Activated CD4-positive, alpha-beta T cell treated with anti-CD3 and anti-CD28 coated beads for 36 hours (primary cell): ENCODE measurements at places on chromosomes 13 and 19.

GRCh38 chr13:76331943-76332712, 554.1 kb downstream of the KCTD12 start:
- DNase-seq: no peak

GRCh38 chr19:48455908-48456562, 661 bp downstream of the KCNJ14 start:
- no peak for DNase-seq

DNA sequence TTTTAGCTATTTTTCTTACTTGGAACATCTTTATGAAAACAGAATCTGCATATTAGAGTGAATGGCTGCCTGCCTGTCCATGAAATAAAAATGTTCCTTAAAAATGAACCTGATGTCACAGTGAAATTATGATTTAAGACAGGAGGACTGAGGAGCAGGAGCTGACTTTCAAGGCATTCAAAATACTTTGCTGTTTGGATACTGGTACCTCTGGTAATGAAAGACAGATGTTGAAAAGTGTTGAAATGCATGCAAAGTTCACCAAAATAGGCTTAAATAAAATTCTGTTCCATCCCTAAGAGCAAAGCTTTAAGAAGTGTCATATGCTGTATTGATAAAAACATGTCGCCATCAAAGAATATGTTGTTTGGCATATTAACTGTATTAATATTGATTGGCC, 1.7 kb downstream of the ARHGEF7 start:
- no peak for DNase-seq

DNA sequence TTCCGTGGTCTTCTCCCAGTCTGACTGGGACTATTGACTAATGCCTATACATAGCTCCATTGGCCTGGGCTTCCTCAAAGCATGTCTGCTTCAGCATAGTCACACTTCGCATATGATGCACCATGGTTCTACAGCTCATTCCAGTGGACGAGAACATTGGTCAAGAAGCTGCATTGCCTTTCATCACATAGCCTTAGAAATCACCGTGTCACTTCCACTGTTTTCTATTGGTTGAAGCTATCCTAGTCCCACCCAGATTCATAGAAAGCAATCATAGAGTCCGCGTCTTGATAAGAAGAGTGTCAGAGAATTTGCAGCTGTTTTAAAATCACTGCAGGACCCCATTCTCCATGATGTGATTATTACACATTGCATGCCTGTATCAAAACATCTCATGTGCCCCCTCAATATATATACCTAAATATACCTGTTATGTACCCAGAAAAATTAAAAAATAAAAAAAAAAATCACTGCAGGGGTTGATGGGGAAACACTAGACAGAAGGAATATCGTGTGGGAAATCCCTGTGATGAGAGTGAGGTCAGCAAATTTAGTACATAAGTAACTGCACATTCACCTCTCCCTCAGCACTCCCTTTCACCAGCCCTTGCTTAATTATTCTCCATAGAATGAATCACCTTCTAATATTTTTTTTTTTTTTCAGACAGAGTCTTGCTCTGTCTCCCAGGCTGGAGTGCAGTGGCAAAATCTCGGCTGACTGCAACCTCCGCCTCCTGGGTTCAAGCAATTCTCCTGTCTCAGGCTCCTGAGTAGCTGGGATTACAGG, 2.2 kb upstream of the ARHGAP33 start:
- no peak for DNase-seq

- DNase-seq: no peak
Measured at GRCh38 chr19:51628153-51628939, 1.9 kb downstream of the SIGLEC5 start.

DNA sequence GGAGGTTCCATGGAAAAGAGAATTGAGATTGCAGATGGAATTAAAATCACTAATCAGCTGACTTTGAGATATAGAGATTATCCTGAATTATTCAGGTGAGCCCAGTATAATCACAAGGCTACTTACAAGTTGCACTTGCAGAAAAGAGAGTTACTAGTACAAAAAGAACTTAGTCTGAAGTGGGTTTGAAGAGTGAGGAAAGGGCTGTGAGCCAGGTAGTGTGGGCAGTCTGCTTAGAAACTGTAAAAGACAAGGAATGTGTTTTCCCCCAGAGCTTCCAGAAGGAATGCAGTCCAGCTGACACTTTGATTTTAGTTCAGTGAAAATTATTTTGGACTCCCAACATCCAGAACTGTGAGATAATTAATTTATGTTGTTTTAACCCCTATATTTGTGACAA, 285.4 kb upstream of the GPC6 start:
- DNase-seq: no peak

GRCh38 chr19:48498595-48499311, 12.9 kb downstream of the LMTK3 start:
- no peak for DNase-seq

- DNase-seq: no peak
Measured at GRCh38 chr19:48477698-48478338, 8.6 kb downstream of the CYTH2 start.

- DNase-seq: peak; percentile 76
Measured at GRCh38 chr13:50080911-50081678, 65.9 kb downstream of the KCNRG start.

DNA sequence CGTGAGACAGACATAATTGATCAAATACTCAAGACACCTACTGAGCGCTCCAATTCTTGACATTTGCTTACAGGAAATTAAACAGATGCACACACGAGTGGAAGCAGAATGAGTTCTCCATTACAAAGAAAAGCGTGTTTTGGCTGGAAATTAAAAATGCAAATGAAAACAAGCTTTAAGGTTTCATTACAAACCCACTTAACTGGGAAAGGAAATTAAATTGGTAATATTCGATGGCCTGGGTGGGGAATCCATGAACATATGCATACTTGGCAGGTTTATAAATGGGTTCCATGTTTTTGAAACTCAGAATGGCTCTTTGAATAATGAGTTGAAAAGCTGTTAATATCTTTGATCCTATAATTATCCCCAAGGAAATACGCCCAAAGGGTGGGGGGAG, 178.0 kb downstream of the IER2 start:
- DNase-seq: no peak

GRCh38 chr19:57192077-57192420, 749 bp downstream of the ZNF264 start:
- no peak for DNase-seq

DNA sequence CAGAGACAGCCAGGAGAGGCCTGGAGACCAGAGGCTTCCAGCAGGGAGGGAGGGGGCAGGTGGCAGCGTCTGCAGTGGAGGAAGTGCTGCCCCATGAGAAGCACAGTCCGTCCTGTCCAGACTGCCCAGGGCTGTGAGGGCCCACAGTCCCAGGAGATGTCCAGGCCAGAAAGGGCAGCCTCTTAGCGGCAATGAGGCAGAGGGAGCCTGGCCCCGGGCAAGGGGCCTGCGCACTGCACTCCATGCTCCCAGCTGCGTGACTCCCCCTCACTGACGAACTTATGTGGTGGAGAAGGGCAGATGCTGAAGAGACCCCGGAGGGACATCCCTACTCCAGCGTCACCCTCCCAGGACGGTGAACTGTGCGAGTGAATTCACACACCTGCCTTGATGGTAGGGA, 115.3 kb downstream of the SOX1 start:
- no peak for DNase-seq

DNA sequence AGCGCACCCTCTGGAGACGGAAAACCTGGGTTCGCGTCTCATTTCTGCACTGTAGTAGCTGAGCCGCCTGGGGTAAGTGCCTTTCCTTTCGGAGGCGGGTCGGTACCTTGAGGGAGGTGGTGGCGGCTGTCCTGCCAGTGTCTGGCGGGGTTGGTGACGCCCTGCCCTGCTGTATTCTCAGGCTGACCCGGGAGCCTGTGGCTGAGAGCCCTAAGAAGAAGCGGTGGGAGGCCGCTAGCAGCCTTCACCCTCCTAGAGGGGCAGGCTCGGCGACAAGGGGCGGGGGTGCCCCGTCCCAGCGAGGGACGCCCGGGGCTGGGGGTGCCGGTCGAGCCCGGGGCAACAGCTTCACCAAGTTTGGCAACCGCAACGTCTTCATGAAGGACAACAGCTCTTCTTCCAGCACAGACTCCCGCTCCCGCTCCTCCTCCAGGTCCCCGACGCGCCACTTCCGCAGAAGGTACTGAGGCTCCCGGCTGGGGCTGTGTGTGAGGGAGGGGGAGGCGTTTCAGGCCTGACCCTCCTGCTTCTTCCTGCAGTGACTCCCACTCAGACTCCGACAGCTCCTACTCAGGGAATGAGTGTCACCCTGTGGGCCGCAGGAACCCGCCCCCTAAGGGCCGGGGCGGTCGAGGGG, 6.9 kb downstream of the LENG8 start:
- no peak for DNase-seq

DNA sequence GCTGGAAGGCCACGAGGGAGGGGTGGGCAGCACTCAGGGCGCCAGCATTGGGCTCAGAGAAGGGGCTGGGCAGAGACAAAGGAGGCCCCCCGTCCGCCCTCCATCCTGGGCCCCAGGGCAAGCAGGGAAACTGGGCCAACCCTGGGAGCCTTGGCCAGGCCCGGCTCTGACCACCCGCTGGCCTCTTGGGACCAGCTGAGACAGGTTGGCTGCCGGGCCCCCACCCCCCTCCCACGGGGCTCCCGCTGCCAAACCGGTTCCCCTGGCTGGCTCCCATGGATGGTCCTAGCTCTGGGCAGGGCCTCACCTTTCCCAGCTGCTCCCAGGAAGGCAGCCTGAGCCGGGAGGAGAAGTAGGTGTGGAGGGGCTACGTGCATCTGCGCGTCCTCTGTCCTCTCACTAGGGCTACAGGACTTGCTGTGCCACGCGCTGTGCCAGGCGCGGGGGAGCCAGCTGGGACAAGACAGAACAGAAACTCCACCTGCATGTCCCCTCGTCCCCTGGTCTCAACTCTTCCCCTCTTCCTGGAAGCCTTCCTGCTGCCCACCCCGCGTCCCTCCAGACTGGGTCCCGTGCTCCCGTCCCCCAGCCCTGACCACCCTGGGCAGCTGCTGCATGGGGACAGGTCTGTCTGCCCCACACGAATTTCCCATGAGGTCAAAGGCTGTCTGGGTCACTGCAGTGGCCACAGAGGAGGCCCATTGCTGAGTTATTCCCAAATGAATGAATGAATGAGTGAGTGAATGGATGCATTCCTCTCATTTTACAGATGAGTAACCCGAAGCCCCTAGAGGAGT, 29.1 kb upstream of the NCCRP1 start:
- DNase-seq: no peak

DNA sequence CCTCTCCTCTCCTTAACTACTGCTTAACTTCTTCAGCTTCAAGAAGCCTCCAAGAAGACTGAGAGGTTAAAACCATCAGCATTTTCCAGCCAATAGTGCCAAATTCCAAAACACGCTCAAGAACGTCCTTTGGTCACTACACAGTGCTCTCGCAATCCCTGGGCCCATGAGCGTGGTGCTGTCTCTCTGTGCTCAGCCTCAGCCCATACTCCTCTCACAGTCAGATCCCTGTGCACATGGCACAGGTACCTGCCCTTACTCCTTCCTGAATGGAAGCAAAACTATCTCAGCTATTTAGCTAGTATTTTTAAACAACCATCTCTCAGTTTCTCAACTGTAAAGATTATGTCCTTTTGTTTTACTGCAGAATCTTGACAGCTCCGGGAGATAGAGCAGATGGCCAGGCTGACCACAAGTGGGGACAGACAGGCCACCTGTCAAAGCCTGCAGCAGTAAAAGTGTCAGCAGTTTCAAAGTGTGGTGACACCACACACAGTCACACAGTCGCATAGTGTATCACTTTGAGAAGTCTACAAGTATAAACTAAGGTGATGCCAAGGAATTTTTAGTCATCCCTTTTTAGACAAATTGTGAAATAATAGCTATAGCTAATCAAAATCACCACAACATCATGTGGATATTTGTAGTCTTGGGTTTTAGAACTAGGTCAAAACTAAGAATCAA, 35.7 kb downstream of the DZIP1 start:
- DNase-seq: no peak

DNA sequence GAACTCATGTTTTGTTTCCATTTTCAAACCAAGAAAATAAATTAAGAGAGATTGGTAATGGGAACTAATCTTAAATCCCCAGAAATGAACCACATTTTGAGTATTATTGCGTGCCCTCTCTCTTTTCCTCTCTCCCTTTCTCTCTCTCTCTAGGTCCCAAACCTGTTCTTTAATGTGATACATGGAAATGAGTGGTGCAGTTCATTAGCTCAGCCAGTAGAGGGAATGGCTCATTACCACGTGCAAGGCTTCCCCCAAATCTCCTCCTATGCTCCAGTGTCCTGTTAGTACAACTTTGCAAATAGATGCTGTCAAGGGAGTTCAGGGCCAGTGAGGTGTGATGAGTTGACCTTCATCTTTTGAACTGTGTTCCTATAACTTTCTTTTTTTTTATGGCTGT, 178.4 kb downstream of the FGF9 start:
- peak; percentile 24 for DNase-seq
